ENCODE measurements at places on chromosomes 4 and X.

DNA sequence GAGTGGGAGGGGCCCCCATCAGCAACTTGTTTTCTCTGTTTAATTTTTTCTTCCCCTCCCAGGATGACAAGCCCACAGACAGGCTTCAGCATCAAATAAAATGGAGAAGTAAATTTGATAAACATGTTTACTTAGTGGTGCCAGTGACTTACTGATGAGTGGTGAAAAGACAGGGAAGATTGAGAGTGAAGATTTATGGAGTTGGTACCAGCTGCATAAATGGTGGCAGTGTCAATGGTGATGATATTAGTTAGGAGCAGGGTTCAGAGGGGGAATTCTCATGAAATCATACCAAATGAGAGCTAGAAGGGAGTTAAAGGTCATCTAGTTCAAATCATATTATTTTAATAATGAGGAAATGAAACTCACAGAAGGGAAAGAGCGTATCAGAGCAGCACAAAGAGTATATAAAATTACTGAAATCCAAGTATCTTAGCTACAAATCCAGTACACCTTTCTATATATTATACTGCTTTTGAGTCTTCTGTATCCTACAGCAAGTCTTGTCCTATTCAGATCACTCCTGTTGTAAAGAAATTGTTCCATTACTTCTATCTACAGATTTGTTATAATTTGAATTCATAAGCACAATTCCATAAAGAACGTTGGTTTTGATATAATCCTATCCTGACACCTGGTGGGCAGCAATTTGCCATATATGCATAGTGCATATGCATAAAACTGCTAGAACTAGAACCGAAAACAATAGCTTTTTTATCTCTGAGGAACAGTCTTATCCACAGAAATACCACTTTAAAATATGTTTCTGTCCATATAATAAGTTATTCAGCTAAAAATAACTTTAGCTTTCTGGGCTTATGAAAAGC lies 5.0 kb downstream of the P2RY10 start:
- no peak for DNase-seq

DNA sequence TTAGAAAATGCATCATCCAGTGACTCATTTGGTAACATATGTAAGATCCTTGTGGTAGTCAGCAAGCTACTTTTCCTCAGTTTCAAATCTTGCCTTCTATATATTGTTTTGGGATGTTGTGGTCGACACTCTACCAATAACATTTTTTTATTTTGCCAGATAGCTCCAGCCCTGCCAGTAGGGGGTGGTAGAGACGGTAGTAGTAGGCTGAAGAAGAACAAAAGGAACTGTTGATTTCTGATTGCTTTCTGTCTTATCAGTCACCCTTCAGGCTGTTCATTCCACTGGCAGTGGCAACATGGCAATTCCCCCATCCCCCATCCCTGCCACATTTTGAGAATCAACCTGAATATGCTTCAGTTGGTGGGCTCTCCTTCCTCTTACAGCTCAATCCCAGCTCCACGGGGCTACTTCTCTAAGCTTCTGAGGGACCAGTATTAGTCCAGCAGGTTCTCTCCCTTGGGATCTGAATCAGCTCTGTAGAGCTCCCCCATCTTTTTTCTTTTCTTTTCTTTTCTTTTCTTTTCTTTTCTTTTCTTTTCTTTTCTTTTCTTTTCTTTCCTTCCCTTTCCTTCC lies 171.5 kb upstream of the VEGFC start:
- no peak for DNase-seq

DNA sequence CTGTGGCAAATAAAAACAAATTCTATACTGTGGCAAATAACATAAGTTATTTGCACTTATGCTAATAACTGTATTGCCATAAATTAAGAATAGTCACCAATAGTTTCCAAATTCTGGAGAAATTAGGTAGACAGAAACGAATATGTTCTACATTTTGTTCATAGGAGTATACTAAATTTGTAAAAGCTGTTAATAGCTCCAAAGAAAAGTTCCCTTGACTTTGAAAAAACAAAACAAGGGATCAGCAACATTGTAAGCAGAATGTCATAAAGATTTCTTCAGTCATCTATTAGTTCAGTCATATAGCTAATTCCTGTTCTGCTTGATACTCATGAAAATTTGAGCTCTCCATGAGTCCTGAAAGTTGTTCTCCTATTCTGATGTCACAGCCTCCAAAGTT lies 1472.8 kb downstream of the C4orf33 start:
- DNase-seq = no peak

DNA sequence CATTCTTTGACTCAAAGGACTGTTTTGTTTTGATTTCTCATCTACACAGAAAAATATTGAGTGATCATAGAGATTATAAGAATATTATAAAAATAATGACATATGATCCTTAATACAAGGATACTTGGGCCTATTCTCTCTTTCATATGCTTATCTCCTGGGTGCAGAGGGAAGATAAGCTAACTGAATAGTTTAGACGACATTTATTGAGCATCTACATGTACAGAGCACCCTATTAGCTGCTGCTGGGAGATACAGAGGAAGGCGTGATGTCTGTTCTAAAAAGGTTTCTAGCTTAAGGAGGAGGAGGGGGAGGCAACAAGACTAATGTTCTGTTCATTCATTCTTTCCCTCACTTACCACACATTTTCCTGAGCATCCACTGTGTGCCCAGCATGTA lies 106.8 kb downstream of the HDAC8 start:
- no peak for DNase-seq

DNA sequence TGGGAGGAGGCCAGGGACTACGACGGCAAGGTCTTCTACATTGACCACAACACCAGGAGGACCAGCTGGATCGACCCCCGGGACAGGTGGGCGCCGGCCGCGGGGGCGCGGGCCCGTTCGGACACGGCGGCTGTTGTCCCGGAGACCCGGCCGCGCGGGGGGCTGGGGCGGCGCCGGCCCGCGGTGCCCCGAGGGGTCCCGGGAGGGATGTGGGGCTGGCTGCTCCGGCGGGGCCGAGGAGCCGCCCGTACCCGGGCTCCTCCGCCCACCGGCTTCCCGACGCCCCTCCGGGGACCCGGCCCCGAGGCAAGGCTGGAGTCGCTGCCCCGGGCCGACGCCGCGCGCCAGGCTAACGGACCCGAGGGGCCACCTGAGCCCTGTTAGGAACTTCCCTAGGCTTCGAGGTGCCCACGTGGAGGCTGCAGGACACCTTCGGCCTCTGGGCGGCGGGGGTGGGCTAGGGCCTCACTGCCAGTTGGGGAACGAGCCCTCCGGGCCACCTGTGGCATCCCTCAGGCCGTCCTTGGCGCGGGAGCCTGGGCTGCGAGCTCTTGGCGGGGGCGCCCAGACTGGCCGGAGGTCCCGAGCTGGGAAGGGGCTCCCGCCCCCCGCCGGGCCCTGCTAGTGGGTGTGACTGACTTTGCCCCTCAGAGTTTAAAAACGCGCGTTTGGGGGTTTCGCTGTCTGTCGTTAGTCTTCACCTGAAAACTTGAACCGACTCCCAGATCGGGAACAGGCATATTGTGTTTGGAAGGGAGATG lies 660 bp downstream of the WWC2 start:
- peak; percentile 69 for DNase-seq

- DNase-seq = no peak
These were observed 80.1 kb downstream of the ANKRD50 start for GRCh38 chr4:124632439-124632838.

GRCh38 chr4:116724249-116724648 lies 361.1 kb downstream of the TRAM1L1 start:
- no peak for DNase-seq

GRCh38 chr4:127856813-127857447 lies 23.8 kb upstream of the PLK4 start:
- DNase-seq = no peak

DNA sequence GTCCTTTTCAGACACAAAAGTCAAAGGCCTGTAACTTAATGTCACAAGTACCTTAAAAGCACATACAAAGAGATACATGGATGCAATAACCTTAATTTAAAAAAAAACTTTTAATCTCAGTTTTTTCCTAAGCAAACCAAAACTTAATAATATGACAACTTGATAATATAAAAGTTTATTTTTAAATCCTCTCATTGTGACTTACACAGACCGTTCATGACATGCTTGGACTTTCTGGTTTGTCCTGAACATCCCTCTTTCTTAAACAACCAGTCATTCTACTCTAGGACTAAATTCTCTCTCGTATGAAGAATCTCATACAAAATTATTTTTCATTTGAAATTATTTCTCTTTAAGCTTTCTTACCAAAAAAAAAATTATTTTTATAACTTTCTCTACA lies 43.1 kb upstream of the CYP2U1 start:
- no peak for DNase-seq

DNA sequence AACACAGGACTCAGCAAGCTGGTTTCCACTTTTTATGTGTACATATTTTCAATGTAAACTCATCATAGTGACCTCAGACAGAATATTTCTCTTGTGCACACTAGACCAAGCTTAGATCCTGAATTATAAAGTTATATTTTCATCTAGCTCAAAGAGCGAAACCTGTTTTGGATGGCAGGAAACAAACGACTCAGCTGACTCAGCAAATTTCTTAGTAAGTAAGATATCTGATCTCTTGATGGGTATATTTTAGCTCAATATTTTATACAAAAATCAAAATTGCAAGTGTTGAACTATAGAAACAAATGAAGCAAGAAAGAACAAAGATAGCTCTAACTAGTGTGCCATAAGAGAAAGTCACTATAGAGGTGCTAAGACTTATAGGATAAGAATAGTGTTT lies 1114.5 kb downstream of the STPG2 start:
- no peak for DNase-seq

- DNase-seq = no peak
These were observed 124.0 kb upstream of the STIM2 start for GRCh38 chr4:26736621-26737020.

DNA sequence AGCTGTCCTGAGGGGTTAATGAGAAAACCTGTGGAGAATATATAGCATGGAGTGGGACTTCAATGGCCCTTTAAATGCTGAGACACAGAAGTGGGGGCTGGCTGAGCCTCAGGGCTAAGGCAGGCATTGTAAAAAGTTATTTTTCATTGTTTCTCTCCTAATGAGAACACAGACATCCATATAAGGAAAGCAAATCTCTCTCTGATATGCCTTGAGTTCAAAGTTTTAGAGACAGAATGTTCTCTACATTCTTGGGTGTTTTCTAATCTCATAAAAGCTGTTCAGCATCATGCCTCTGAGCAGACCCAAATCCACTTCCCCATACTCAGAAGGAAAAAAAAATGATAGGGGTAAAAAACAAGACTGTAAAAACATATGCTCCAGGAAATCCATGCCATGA lies 16.8 kb upstream of the RAB40A start:
- no peak for DNase-seq

DNA sequence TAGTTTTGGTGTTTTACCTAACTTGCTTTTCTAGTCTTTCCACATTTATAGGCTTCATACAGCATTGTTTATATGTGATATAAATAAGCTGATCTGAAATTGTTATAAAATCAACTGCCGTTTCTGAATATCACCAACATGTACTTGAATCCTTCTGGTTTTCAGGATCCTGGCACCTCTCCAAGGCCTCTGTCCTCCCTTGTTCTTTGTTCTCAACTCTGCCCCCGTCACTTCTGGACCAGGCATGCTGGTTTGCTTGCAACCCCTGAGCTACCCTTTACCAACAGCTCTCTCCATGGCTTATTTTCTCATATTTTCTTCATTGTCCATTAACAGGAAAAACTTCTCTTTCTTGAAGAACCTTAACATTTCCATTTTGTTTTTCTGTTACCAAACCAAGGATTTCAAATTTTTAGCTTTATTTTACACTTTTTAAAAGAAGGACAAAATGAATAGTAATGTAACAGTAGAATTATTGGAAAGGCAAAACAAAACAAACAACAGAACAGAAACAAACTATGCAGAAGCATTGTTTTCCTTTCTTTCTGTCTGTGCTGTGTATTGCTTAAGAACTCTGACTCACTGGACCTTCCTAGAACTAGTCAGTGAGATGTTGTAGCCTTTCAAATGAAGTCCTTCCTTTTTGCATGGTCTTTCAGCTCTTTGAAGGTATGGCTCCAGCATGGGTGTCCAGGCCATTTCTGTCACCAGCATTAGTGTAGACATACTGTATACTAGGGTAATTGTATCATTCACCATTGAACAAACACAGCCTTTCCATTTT lies 44.8 kb downstream of the BANK1 start:
- no peak for DNase-seq

GRCh38 chr4:40240040-40240653 lies 43.3 kb downstream of the RHOH start:
- no peak for DNase-seq

DNA sequence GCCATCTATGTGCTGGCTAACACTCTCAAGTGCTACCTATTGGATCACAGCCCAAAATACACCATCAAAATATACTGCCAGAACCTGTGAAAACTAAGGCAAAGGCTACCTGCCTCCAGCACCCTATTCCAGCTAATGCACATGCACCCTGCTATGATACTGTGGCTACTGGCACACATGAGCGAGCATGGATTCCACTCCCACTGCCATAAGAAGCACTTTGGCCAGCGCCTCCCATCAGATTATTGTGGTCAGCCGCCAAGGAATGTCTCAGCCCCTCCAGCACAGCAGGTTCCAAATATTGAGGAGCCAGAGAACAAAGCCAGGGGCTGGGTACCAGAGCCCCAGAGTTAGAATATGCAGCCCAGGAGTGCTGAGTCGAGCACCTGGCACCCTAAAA lies 32.5 kb upstream of the TMPRSS11F start:
- DNase-seq = no peak

DNA sequence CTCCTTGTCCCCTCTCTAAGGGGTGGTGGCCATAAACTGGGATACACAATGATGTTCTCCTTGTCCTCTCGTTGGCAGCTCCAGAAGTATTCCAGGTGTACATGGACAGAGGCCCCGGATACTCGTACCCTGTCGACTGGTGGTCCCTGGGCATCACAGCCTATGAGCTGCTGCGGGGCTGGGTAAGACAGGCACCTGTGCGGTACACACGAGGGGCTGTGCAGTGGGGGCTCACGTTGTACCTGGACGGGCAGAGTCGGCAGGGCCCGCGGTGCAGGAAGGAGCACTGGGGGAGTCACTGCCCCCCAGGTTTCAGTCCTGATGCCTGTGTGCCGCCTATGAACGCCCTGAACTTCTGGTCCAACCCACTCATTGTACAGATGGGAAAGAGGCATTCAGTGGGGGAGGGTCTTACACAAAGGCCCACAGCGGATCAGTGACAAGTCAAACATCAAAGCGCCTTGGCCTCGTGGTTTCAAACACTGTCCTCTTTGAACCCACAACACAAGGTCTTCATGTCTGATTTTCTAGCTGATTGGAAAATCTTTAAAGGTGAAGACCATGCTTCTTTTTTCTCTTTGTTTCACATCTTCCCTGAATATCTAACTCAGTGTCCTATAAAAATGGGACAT lies 261.6 kb downstream of the EVC2 start:
- no peak for DNase-seq

- no peak for DNase-seq
These were observed 117.5 kb downstream of the DNAAF6 start for GRCh38 chrX:107323786-107324492.

DNA sequence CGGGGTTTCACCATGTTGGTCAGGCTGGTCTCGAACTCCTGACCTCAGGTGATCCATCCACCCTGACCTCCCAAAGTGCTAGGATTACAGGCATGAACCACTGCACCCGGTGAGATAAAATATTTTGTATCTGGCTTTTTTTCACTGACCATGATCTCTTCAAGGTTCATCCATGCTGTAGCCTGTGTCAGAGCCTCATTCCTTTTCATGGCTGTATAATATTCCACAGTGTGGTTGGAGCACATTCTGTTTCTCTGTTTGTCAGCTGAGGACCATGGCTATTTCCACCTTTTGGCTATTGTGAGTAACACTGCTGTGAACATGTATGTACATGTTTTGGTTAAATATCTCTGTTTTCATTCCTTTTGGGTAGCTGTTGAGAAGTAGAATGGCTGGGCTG lies 169.2 kb downstream of the SHOX start:
- DNase-seq = no peak
